ENCODE measurements at places on chromosomes 2 and 18. TPM values are rescaled to one million over a fixed set of nuclear protein-coding genes. Genes with fewer than 3 reads are reported as not detected.

AKAIN1 gene
- not detected for total RNA-seq

USP37 gene
- 6.7 TPM for total RNA-seq

DNA sequence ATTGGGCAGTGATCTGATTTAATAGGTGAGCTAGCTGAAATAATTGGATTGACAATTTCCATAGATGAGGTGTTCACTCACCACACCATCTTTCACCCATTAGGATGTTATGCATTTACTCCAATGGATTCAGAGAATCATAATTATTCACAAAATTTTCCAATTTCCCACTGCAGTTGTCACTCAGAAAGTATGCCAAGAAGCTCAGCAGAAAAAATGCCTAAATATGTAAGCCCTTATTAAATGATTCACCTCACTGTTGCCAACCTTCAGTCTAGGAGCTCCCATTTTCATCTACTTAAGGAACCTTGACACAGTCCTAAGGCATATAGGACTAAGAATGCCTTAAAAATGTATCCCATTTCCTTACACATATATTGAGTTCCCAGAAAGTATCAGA lies 94.3 kb downstream of the MBD2 start:
- DNase-seq = peak; percentile 45

DNA sequence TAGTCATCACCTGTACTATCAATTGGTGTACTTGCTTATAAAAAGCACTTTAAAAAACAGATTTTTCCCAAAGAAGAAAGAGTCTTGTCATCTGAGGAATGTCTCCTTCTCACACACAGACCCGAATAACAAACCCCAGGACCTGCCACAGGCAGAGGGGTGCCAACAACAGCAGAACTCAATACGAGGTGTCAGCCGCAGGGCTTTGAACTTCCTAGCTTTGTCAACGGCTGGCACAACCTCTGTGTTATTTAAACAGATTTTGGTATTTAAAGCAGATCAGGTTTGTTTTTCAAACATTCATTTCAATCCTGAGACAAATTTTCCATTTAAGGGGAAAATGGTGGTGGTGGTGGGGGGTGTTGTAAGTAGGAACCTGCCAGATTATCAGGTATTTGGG lies 138.4 kb upstream of the RIOK3 start:
- no peak for DNase-seq

GRCh38 chr2:16485251-16485650 lies 180.4 kb downstream of the CYRIA start:
- DNase-seq = no peak

GRCh38 chr18:48714873-48715272 lies 176.0 kb downstream of the CTIF start:
- no peak for DNase-seq

All from GM23248 (cell line).